Osteoblast (primary cell): ENCODE measurements at places on chromosomes 13 and 19.

DNA sequence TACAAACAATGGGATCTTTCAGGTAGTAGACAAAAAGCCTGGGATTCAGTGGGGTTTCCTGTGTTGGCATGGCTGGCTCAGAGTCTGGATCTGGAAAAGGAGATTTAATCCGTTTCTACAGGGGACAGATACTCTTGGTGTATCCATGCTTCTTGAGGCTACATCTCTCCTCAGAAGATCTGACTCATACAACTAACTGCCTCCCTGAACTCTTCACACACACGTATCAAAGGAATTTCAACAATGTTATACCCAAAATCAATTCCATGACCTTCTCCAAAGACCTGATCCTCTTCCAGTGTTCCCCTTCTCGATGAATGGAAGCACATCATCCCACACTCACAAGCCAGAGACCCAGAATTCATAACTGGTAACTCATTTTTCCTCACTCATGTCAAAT, 435.3 kb upstream of the NBEA start:
- DNase-seq, result no peak

DNA sequence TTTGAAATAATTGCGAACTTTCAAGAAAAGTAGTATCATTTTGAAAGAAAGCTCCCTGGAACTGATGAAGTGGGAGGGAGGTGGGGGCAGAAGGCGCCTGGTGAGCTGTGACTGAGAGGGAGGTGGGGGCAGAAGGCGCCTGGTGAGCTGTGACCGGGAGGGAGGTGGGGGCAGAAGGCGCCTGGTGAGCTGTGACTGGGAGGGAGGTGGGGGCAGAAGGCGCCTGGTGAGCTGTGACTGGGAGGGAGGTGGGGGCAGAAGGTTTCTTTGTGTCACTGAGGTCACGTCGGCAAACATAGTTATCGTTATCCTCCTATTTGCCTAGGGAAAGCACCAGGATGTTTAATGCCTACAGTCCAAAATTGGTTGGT, 24.2 kb downstream of the C2CD4C start:
- DNase-seq, result no peak

DNA sequence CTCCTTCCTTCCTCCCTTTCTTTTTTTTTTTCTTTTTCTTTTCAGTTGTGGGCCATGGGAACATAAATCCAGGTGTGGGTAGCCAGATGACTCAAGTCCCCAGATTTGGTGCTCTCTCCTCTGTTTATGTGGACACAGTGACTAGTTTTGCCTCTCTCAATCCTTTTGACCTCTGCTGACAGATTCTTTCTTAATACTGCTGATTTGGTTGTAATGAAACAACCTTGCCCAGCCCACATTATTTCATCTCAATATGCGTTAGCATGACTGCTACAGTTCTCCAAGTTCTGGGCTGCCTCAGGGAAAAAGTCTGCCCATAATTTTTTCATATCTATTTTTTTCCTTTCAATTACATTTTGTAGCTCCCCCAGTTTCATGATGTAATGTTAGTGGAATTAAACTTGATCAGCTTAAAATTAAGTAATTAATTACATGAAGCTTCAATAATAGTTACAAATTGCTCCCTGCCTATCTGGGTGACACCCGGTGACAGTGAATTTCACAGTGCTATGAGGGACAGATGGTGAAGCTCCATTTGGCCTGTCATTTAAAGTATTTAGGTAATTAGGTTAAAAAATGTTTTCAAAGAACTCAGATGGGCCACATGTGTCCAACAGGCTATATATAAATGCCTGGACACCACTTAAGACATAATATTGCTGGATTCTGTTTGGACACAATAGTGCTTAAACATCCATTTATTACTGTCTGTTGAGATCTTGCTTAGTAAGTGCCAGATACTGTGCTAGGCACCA, 118.8 kb upstream of the FRY start:
- no peak for DNase-seq

DNA sequence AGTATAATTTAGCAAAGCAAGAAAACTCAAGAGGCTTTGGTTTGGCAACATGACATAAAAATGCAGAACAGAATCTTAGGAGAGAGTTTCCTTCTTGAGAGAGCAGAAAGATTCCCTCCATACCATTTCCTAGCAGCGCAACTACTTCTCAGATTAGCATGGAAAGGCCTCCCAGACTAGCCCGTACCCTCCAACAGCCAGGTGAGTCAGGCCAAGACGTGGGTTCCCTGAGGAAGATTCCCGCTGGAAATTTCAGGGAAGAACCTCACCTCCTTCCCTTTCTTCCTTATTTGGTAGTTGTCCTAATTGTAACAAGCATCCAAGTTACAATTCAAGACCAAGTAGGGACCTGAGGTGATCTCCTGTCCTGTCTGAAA, 12.3 kb downstream of the COL4A2 start:
- DNase-seq, result no peak

DNA sequence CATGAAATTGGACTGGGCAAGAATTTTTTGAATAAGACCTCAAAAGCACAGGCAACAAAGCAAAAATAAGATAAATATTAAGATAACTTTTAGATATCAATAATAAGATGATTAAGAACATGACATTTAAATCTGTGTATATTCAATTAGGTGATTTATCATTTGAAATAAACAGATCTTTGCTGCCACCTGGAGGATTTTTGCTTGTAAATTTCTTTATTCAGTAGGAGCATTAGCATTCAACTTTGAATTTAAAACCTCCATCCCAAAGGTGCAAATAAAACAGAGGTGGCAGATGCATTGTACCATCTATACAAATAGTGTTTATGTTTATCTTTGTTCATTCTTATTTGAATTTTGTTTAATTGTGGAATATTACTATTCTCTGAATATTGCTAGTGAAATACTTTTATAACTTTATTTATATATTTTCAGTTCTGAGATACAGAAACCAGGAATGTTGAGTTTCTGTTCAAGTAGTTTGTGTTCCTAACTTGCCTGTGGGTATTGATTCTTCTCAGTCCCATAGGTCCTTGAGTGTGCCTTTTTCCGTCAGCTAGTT, 20.9 kb downstream of the COG6 start:
- DNase-seq, result no peak

DNA sequence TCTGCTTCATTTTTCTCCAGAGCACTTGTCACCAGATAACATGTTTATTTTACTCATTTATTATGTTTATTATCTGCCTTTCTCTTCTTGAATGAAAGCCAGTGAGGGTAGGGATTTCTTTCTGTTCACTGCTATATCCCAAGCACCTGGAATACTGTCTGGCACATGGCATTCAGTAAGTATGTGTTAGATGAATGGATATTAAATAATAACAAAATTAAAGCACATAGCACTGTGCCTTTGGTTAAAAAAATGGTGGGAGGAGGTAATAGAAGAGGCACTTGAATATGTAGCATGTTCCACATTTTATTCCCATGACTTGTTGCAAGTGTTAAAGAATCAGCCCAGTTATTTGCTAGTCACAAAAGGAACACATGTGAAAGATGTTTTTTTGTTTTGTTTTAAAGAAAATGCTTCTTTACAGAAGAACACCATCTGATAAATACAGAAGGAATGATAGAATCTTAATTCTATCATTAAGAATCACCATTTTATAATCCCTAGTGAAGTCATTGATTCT, 151.0 kb downstream of the DLEU7 start:
- no peak for DNase-seq

GRCh38 chr13:49812812-49813211, 20.3 kb upstream of the KPNA3 start:
- DNase-seq, result no peak

DNA sequence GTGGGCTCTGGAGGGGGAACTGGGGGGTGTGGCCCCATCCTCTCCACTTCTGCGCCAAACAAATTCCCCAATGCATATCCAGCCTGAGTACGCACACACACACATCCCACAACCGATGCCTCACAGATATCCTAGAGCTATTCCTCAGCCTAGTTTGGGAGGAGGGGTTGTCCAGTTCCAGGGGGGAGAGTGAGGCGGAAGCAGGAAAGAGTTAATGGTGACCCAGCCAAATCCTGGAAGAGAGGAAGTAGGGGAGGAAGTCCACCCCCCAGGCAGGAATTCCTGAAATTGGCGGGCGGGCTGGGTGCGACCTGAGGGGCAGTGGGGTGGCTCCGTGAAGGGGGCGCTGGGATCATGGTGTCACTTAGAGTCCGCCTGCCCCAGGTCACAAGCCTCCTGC, 897 bp downstream of the GPR4 start:
- peak; percentile 57 for DNase-seq

GRCh38 chr13:100625447-100625846, 36.9 kb upstream of the GGACT start:
- no peak for DNase-seq

GRCh38 chr13:41548910-41549309, 91.6 kb downstream of the RGCC start:
- DNase-seq, result no peak

GRCh38 chr13:92224052-92224821, 825.8 kb downstream of the GPC5 start:
- no peak for DNase-seq

GRCh38 chr13:85709072-85709471, 90.1 kb downstream of the SLITRK6 start:
- no peak for DNase-seq

DNA sequence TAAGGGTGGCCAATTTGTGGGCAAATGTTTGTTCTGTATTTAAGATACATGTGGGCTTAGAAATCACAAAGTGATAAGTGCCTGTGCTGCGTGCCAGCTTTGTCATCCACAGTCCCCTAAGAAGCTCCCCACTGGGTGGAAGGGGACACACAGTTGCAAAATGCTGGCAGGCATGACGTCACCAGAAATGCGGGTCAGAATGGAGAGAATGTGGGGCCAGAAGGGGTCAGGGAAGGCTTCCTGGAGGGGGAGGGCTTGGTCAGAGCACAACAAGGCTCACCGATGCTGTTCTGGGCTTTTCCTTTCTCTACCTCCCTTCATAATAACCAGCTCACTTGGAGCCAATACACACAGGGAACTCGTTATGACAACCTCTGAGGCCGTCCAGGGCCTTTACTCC, 207.3 kb downstream of the URI1 start:
- DNase-seq, result no peak

DNA sequence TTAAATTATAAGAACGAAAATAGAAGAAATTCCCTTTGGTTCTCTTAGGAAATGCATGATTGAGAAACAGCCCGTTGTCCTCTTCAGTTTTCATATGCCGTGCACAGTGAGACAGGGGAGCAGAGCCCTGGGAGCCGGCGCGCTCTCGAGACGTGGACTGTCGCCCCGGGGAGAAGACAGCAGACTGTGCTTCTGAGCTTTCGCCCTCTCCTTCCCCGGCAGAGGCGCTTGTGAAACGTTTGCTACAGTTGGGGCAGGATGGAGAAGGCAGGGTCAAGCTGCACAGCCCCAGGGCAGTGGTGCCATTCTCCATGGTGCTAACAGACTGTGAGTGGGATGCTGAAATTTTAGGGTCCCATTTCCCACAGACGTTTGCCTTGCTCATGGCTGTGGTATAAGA, 192.2 kb upstream of the KL start:
- no peak for DNase-seq

GRCh38 chr13:41268764-41269163, 5.4 kb upstream of the MTRF1 start:
- DNase-seq, result no peak

GRCh38 chr13:19152403-19152802, 29.2 kb downstream of the TUBA3C start:
- DNase-seq, result no peak

DNA sequence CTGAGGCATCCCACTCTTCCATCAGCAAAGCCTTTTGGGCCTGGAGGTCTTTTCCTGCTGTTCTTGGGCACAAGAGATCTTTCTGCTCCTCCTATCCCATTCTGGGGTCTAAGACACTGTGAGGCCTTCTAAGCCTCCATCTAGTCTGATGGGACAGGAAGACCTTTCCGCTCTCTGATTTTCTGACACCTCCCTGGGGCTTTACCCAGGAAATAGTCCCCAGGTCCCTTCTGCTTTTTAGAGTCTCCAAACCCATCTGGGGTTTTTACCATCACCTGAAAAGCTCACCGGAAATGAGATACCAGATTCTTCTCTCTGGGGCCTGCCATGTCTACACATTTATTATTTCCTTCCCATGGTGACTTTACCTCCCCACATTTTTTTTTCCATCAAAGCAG, 21.1 kb downstream of the CLEC17A start:
- DNase-seq, result no peak

DNA sequence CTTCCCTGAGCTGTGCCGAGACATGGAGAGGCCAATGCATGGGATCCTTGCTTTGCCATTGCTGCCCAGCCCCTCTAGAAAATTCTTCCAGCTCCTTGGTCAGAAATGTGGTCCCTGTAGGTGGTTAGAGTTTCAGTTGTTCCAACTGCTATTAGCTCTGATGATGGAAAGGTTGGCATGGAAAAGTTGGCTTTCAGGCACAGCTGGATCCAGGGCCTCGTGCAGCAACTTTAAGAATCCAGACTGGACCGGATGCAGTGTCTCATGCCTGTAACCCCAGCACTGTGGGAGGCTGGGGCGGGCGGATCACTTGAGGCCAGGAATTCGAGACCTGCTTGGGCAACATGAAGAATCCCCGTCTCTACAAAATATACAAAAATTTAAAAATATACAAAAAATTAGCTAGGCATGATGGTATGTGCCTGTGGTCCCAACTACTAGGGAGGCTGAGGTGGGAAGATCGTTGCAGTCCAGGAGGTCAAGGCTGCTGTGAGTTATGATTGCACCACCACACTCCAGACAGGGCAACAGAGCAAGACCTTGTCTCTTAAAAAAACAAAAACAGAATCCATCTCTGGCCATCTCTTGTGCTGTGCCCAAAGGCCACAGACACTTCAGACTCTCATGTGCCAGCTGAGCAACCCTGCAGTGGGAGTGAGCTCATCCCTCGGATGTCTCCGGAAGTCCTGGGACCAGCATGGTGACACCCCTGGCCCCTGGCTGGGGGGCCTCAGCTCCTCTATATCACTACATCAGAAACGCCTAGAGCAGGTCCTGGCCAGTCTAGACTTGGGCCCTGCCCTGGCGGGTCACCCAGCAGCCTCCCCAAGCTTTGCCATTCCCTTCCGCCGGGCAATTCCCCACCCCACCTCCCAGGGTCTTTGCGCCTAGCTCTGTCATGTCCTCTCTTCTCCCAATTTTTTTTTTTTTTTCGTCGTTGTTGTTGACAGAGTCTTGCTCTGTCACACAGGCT, 16.8 kb downstream of the MEX3D start:
- peak; percentile 29 for DNase-seq

- peak; percentile 99 for DNase-seq
Measured at GRCh38 chr19:3154957-3155736, 19.3 kb downstream of the GNA15 start.

- peak; percentile 47 for DNase-seq
Measured at GRCh38 chr13:30410705-30411125, 11.6 kb upstream of the UBE2L5 start.

DNA sequence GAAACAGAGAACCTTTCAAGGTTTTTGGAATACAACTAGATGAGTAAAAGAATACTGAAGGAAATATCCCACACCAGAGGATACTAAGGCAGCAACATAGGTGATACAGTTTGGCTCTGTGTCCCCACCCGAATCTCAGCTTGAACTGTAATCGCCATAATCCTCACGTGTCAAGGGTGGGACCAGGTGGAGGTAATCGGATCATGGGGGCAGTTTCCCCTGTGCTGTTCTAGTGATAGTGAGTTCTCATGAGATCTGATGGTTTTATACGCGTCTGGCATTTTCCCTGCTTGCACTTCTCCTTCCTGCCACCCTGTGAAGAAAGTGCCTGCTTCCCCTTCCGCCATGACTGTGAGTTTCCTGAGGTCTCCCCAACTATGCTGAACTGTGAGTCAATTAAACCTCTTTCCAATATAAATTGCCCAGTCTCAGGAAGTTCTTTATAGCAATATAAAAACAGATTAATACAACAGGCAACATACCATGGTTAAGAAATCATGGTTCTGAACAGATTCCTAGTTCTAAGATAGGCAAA, 97.0 kb downstream of the ABCC4 start:
- DNase-seq, result no peak
